ENCODE measurements at places on chromosomes 3 and 15. TPM values are rescaled to one million over a fixed set of nuclear protein-coding genes. Genes with fewer than 3 reads are reported as not detected.

Gene HEG1
- 1.6 TPM for polyA plus RNA-seq

Gene HERC2
- 7.9 TPM for polyA plus RNA-seq

Gene INSYN1
- not detected for polyA plus RNA-seq

Gene FRG2C
- polyA plus RNA-seq: not detected

DNA sequence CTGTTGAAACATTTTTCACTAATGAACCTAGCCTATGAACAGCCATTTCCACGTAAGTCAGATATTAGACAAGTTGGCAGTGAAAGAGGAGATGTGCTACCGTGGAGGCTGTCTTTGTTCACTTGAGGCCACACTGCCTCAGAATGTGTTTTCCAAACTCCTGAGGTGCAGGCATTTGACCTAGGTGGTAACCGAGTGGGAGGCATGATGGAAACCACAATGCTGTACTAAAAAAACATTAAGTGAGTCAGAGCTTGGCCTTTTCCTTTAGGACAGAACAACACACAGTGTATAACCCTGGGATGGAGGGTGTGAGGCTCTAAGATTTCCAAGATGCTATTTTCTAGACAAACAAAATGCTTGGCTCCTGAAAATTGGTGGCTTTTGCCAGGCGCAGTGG, 406.3 kb downstream of the SOX2 start:
- DNase-seq: no peak

- peak; percentile 66 for DNase-seq
These were observed 47.5 kb upstream of the SSR3 start for GRCh38 chr3:156602424-156602823.

- DNase-seq: no peak
These were observed 59.3 kb downstream of the C3orf85 start for GRCh38 chr3:109195815-109196214.

DNA sequence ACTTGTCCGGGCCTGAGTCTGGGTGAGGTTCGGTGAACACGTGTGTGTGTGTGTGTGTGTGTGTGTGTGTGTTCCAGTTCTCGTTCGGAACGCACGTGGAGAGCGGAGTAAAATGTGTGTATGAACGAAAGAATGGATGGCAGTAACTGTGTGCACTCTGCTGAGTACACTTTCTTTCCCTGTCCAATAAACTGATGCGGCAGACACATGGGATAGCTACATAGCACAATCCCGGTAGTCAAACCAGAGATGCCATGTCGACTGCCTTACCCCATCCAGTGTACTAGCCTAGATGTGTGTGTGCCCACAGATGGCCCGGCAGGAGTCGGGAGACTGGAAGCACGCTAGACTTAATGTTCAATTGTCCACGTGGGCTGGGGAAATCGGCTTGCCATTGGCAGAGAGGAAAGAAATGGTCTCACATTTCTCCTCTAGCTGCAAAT, 507 bp upstream of the GOLIM4 start:
- DNase-seq: no peak

GRCh38 chr15:42933886-42934667, 13.5 kb upstream of the TTBK2 start:
- DNase-seq: no peak

DNA sequence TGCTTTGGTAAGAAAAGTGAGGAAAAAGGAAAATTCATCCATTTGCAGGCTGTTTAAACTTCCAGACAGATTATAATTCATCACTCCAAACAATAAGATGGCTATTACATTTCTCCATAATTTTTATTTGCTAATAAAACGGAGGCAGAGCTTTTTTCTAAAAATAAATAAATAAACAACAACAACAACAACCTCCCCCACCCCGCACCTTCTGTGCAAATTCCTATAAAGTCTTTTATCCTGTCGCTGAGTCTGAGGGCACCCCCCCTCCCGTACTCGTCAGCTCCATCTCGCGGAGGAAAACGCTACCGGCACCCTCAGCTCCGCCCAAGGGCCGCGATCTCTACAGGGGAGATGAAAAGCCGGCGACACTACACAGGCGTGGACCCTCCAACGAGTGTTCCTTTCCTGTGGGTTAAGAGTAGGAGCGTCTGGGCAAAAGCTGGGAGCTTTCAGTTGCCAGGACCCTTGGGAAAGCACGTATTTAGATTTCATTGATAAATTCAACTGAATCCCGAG, 1.0 kb upstream of the ATP1B3 start:
- DNase-seq: peak; percentile 76

DNA sequence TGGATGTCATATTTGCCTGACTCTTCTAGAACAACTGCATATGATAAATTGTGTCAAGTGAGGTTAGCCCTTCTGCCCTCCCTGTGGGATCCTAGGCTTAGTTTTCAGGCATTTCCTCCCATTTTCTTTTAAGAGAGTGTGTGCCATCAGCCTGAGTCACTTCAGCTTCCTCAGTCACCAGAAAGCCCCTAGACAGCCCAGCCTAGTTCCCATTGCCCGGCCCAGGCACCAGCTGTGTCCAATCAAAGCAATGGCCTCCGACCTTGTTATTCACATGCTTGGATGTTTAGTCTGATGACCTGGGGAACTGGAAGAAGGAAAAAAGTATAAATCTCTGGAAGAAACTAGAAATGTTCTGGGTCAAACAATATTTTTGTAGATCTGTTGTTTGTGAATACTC, 221.9 kb upstream of the LRIG1 start:
- no peak for DNase-seq

DNA sequence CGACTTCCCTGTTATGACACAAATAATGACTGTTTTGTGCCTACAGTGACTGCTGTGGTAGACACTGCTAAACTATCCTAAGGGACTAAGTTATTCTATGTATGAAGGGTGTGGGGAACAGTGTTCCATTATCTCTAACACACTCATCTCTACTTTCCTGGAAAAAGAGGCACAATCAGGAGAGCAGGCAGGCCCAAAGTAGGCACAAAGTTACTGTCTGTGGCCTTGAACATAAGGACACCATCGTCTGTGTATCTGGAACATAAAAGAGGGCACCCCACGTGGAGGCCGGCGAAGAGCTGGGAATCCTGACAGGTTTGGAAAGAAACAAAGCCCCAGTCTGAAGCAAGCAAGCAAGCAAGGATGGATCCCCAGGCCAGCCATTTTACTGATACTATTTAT, 1.5 kb downstream of the ABCC5 start:
- no peak for DNase-seq

- no peak for DNase-seq
These were observed 94.6 kb upstream of the RASGRF1 start for GRCh38 chr15:79185199-79185598.

DNA sequence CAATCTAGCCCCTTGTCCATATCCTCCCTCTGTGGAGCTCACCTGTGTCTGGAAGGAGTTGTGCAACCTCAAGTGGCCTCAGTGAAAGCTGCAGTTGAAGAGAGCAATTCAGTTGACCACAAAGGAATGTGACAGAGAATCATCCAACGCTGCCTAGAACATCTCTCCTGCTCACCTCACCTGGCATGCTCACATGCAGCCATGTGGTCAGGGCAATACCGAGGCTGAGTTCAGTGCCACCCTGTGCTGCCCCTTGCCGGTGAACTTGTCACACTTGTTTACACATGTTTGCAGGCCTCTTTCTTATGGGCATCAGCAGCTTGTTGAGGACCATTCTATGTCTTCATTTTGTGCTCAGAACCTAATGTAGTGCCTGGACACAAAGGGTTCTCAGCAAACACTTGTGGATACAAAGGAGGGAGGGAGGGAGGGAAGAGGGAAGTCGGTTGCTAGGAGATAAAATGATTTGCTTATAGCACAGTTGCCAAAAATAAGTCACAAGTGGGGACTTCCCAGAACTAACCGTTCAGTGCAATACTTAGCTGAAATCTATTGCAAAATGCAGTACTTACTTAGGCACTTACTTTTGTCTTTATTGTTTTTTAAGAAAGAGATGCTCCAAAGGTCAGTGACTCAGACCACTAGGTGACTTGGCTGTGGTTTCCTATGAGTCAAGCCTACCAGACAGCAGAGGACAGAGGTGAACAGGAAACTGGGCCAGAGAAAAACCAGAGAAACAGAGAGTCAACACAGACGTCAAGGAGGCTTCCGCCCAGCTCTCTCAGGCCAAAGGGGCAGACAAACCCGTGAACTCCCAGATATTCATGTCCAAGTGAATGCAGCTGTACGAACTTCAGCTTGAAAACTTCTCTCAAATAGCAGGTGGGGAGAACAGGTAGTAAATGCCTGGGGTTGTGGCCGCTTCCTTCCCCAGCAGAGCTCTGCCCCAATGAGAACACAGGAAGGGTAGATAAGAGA, 227.8 kb upstream of the CTNNB1 start:
- no peak for DNase-seq

GRCh38 chr3:153252963-153253362, 90.9 kb downstream of the RAP2B start:
- DNase-seq: no peak

DNA sequence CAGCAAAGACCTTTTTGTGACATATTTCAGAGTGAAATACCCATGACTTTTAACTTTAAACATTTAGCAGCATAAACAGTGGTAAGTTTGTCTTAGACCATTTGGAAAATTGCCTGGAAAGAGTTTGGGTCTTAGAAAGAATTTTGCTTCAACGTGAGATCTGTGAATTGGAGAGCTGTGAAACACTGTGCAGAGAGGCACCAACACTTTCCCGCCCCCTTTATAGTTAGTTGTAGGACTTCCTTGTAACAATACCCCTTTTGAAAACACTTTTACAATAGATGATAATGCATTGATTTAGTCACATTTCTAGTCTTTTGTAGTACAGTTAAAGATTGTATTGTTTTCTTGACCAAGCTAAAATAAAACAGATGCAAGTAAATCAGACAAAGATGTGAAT, 43.5 kb upstream of the MBNL1 start:
- no peak for DNase-seq

GRCh38 chr3:26721047-26721446, 98.5 kb downstream of the LRRC3B start:
- DNase-seq: no peak

GRCh38 chr3:127013758-127014535, 31.0 kb downstream of the PLXNA1 start:
- no peak for DNase-seq

DNA sequence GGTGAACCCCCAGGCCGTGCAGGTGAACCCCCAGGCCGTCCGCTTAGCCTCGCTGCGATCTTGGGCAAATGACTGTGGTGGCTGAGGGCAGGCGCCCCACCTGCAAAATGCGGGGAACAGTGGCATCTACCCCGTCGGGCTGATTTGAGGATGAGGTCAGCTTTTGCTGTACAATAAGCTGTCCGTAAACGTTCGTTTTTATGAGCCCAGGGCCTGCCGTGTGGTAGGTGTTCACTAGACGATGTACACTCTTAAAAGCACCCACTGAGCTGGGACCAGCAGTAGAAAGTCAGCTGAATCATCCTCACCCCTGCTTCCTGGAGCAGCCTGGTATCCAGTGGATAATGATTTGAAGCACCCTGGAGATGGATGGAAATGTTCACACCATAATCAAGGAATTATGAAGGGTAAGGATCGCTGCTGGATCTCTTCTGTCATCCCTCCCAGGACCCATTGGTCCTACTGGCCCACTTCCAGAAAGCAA, 943 bp upstream of the PCSK6 start:
- DNase-seq: no peak

DNA sequence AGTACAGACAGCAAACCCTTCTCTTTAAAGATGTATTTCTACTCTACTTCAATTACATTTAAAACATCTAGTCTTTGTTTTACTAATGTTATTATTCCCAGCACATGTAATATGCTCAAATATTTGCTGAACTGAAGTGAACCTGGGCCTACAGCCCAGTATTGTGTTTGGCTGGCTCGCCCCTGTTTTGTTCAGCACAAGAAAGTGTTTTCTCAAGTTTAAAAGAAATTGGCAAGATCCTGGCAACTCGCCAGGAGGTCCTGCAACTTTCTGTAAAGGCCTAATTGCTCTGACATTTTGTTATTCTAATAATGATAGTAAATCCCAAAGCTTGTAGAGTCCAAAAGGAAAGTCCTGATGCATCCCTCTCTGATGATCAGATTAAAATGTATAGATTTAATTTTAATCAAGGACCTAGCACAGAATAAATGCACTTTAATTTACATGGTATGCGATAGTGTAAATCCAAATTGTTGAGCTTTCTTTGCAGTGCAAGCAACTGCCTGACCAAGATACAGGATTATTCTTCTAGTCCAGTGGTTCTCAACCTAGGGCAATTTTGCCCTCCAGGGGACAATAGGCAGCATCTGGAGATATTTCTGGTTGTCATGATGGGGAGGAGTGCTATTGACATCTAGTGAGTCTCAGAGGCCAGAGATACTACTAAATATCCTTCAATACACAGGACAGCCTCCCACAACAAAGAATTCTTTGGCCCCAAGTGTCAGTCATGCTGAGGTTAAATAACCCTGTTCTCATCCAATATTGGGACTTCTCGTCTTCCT, 35.7 kb upstream of the TMOD3 start:
- DNase-seq: no peak

DNA sequence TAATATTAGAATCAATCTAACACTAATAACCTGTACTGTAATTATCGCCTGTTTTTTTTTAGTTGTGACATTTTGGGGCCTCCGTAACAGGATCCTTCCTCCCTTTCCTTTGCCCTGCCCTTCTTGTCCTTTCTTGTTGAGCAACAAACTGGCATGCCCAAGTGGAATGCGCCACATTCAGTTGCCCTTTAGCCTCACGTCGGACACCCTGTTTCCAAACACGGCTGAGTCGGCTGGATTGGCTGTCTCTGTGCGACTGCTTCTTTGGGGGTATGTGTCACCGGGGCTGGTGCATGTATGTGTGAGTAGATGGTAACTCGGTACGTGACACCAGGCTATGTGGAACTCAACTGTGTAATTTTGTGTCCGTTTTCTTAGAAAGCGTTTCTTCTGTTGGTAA, 24.1 kb downstream of the TRAK1 start:
- no peak for DNase-seq

GRCh38 chr3:123080864-123081562, 14.2 kb downstream of the PDIA5 start:
- no peak for DNase-seq

GRCh38 chr3:43870120-43870519, 179.4 kb downstream of the ABHD5 start:
- no peak for DNase-seq

DNA sequence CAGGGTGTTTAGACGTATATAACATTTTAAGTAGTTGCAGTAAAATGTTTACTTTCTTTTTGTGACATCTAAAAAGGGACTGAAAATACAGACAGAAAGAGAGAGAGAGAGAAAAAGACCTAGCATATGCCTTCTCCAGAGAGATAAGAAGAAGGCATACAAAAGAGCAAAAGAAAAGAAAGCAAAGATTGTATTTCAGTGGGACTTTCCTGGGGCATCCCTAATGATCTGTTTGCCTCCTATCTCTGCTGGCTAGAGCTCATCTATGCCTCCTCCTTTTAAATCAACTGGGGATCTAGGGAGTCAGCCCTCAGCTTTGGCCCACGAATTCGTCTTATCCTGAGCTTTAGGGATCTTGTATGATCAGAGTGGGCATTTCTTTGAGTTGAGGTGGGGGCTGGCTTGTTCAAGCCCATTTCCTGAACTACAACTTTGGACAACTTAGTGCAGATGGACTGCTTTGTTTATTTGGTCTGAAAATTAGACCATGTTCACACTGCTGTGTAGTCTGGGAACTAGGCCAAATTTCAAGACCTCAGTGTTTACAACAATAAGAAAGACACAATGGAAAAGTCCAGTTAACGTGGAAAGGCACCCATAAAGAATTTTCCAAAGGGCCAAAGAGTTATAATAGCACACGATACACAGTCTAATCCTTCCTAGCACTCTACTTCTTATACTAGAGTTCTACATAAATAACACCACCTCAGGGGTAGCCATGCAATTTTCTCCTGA, 61.0 kb downstream of the ATP8B4 start:
- DNase-seq: no peak

Data from naive thymus-derived CD8-positive, alpha-beta T cell (primary cell).